WERI-Rb-1 (cell line): ENCODE measurements at places on chromosomes 13 and 19.

GRCh38 chr13:71801165-71801760, 65.7 kb downstream of the DACH1 start:
- DNase-seq = no peak

GRCh38 chr19:55289117-55289796, 5.5 kb downstream of the BRSK1 start:
- no peak for DNase-seq

- no peak for DNase-seq
Observed at GRCh38 chr13:35983206-35983605, 148.0 kb downstream of the DCLK1 start.

DNA sequence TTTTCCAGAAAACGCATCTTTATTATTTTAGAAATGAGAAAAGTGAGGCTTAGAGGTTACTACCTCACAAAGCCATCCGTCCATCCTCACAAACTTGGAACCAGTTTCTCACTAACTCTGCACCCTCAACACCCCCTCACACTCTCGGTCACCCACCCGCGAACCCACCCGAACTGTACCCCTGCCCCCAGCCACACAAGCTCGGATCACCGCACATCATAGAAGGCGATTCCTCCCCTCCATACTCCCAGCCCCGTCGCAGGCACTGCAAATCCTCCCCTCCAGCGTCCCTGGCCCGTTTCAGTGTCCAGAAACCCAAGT, 238 bp downstream of the ZNF260 start:
- DNase-seq = no peak

DNA sequence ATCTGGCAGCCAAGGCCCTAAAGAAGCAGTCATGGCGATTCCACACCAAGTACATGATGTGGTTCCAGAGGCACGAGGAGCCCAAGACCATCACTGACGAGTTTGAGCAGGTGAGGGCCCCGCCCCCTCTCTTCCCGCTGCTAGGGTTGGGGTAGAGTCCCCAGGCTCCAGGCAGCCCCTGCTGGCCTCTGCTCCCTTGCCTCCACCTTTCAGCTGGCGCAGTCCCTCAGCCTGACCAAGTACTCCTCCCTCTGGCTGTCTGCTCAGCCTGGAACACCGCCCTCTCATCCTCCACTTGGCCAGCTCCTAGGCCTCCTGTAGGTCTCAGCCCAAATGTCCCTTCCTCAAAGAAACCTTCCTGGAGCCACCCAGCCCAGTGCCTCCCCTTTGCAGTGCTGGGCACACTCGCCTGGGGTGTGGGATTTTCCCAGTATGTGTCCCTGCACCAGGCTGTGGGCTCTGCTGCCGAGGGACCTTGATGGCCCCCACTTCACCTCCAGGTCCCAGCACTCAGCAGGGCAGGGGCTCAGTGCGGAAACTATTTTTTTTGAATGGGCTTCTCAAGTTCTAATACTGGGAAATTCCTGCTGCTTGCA, 5.7 kb downstream of the LENG1 start:
- no peak for DNase-seq

GRCh38 chr19:33778089-33778791, 18.4 kb upstream of the KCTD15 start:
- DNase-seq = peak; percentile 77

GRCh38 chr13:24887759-24888158, 123.8 kb downstream of the RNF17 start:
- DNase-seq = no peak

DNA sequence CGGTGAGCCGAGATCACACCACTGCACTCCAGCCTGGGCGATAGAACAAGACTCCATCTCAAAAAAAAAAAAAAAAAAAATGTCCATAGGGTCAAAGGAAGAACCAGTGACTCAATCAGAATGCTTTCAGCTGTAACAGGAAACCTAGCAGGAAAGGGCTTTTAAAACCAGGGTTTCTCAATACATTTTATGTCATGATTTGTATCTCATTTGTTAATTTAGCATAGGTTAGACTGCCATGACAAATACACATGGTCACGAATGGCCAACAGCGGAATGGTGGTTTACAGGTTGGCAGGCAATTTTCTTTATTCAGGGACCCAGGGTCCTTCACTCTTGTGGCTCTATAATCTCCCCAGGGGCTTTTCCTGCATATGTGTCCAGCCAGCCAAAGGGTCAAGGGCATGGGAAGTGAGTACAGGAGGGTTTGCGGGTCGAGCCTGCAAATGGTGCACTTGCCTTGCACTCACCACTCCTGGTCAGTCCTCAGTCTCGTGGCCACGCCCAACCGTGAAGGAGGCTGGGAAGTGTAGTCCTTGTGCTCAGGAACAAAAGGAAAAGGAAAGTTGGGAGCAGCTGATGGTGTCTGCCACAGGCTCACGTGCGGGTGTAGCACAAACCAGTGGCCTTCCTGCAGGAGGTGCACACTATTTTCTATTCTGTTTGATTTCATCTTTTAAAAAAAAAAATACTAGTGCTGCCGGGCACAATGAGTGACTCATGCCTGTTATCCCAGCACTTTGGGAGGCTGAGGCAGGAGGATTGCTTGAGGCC, 14.8 kb downstream of the DHX34 start:
- no peak for DNase-seq
